Stimulated activated CD8-positive, alpha-beta memory T cell treated with anti-CD3 and anti-CD28 coated beads, Interleukin-4, amount 100 ng/mL, for 1 hour (primary cell): ENCODE measurements at places on chromosomes 7 and 10.

DNA sequence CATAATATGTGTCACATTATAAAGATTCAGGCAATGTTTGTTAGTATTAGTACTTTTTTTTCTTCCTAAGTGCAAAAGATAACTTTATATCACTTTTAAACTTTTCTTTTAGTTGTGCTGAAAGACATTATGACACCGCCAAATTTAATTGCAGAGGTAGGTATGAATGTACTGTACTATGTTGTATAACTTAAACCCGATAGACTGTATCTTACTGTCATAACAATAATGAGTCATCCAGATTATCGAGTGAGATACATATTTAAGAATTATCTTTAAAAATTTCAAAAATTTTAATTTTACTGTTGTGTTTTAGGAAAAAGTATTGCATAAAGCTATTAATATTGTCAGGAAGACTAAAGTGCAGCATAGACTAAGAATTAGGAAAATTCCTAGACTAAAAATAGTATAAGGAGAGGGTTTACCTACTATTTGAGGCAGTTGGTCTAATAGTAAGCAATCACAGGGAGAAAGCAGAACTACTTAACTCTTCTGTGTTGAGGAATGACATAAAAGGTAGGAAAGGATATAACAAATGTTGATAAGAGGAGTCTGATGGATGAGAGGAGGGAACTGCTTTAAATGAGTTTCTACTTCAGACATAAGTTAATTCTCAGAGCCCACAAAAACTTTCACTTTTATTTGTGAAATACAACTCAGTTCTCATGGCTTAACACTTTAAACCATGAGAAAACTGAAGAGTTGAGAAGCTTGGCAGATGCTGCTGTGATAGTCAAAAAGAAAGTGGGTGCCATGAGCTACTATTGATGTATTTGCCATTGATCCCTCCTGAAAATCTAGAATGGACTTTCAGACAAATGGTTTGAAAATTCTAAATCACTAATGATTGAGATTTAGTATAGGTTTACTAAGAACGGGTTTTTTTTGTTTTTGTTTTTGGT, 67.8 kb downstream of the PTEN start:
- DNase-seq, result no peak

DNA sequence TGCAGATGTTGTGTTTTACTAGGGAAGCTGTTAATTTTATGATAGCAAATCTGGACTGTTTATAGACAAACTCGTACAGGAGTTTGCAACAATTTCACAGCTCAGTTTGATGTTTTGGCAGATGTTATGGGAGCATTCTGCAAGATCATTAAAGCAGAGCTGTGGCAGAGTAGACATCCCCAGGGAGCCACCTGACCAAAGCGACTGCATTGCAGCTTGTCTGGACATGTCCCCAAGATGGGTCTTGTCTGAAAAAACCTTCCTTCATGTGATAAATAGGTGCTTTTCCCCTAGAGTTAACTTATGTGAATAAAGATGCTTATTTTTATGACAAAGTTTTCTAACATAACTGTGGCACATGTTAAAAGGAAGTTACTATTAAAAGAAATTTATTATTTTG, 91.2 kb upstream of the GPR141 start:
- no peak for DNase-seq

- DNase-seq, result no peak
Measured at GRCh38 chr7:14381306-14381705, 391.8 kb upstream of the ETV1 start.

- DNase-seq, result no peak
Measured at GRCh38 chr7:23058408-23059096, 44.6 kb upstream of the HYCC1 start.

DNA sequence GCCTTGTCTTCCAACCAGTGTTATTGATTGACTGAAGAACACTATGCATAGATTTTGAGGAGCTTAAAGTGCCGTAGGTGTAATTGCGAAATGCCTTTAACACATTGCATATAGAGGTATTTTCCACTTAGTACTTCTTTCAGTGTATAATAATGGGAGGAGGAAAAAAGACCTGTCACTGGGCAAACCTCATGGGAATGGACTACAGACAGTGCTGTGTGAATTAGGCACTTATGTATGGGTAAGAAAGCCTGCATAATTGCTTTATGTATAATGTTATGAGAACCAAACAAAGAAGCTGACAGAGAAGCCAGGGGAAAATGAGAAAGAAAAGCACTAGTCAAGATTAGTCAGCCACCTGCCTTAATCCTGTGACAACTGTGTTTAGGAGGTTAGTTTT, 12.4 kb upstream of the SCRN1 start:
- DNase-seq, result no peak

GRCh38 chr7:70681469-70682350, 450.2 kb upstream of the GALNT17 start:
- DNase-seq, result no peak

GRCh38 chr10:129258283-129258923, 208.6 kb upstream of the MGMT start:
- DNase-seq, result no peak

GRCh38 chr7:68205826-68206225, 1209.2 kb downstream of the TYW1 start:
- no peak for DNase-seq

DNA sequence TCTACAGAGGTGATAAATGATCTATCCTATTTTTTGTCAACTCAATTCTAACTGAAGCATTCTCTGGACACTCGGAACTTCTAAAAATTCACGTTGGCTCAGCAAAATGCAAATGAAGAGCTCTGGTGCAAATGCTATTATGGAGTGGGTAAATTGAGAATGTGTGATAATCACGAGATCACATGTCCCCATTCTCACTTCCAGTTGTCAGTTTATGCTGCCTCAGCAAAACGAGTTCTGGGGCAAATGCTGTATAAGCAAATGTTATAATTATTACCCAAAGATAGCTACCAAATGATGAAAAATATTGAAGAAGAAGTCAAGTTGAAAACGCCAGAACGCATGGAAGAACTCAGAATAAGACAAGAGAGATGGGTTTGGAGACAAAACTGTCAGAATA, 29.4 kb downstream of the AKR1B1 start:
- no peak for DNase-seq

GRCh38 chr7:76149847-76150691, 51.6 kb upstream of the SRRM3 start:
- no peak for DNase-seq

GRCh38 chr7:70660819-70661191, 471.1 kb upstream of the GALNT17 start:
- no peak for DNase-seq

- DNase-seq, result no peak
Measured at GRCh38 chr10:11073410-11073809, 55.7 kb downstream of the CELF2 start.

GRCh38 chr7:8443576-8444467, 10.4 kb downstream of the NXPH1 start:
- no peak for DNase-seq

GRCh38 chr10:70602665-70603448, at the start of gene PRF1:
Gene PRF1, minus strand, starts transcription at chr10:70602741. Its CDS starts 1,839 bp downstream, at chr10:70600902.
- DNase-seq, result peak; percentile 55

- DNase-seq, result no peak
Measured at GRCh38 chr7:156897673-156898072, 4.7 kb upstream of the LMBR1 start.

GRCh38 chr7:83546586-83546985, 102.4 kb downstream of the SEMA3E start:
- DNase-seq, result no peak

DNA sequence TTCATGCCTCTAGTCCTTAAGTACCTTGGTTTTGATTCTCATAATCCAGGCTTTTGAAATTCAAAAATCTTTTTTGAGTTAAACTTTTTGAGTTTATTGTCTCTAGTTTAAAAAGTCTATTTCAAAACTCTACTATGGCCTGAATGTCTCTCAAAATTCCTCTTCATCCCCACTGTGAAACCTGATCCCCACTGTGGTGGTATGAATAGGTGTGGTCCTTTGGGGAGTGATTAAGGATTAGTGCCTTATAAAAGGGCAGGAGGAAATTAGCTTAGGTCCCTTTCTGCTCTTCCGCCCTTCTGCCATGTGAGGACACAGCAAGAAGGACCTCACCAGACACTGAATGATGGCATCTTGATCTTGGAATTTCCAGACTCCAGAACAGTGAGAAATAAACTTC, 44.1 kb upstream of the JAZF1 start:
- DNase-seq, result no peak

- DNase-seq, result no peak
Measured at GRCh38 chr10:28047061-28047460, 48.2 kb upstream of the ODAD2 start.

DNA sequence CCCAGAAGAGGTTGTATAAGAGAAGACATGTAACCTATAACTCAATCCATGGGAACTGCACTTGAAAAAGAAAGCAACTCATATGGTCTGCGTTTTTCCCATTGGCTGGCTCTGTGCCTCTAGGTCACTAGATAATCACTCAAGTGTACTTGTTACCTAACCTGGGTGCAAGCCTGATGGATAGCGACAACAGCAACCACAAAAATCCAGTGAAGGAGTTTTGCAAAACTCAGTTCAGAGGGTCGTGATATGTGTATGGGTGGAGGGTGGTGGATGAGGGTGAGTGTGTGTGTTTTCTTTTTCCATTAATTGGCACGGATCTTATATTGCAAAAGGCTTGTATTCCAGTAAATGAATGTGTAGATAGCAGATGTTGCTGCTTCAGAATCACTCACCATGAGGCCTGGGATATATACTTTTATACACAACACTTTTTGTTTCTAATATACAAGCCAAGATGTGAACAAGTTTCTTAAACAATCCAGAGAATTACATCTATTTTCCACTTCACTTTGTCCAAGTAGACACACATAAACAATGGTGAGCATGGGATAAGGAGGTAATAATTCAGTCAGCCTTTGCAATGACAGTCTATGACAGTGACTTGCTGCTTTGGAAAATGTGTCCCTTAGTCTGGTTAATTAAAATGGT, 286.9 kb upstream of the DKK1 start:
- DNase-seq, result no peak

DNA sequence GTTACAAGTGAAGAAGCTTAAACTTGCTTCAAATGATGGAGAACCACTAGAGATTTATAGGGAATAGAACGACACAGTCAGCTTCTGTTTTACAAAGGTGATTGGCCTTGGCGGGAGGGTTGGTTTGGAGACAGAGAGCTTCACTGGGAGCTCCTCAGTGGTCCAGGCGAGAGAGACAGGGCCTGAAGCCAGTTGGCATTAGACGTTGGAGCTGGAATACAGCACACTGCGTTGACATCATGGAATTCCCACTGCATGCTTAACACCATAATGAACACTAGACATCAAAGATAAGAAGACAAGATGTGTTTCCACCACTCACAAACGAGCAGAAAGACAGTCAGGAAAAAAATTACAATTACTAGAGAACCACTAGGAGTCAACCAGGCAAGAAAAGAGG, 67.8 kb downstream of the TBXAS1 start:
- DNase-seq, result no peak

- DNase-seq, result no peak
Measured at GRCh38 chr10:66586897-66587679, 338.7 kb upstream of the LRRTM3 start.

GRCh38 chr7:2163600-2164555, 68.9 kb downstream of the MAD1L1 start:
- DNase-seq, result no peak

DNA sequence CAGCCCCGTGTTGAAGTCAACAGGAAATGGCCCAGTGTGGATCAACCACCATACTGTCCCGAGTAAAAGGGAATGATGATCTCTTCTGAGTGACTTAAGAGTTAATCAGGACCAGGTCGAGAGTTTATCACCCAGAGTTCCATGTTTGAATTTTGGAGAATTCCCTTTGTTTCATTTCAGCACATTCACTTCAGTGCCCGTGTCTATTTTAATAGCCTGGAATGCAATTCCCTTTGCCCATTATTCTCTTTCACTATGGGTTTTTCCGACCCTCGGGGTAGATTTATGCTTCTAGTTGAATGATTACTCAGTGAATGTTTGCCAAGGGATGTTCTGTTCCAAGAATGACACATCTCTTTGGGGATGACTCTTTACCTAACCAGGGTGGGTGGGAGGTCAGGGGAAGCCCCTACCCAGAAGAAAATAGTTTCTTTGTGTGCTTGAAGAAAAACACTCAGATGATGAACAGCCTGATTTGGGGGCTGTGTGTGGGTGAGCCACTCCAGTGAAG, 594.9 kb downstream of the INHBA start:
- no peak for DNase-seq

DNA sequence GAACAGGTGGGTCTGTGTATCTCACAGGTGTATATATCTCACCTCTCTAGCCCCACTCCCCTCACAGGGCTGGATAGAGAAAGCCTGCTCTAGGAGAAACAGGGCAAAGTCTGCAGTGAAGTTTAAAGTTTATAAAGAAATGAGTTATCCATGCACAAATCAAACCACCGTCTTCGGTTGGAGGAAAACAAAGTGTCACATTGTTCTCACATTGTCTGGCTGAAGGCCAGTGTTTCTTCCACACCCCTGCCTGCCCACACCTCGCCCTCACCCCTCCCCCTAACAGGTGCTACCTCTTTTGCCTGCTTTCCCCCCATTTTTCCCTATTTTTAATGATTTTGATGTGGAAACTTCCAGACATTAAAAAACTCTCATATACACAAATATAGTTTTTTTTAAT, 25.8 kb downstream of the AQP1 start:
- DNase-seq, result no peak

DNA sequence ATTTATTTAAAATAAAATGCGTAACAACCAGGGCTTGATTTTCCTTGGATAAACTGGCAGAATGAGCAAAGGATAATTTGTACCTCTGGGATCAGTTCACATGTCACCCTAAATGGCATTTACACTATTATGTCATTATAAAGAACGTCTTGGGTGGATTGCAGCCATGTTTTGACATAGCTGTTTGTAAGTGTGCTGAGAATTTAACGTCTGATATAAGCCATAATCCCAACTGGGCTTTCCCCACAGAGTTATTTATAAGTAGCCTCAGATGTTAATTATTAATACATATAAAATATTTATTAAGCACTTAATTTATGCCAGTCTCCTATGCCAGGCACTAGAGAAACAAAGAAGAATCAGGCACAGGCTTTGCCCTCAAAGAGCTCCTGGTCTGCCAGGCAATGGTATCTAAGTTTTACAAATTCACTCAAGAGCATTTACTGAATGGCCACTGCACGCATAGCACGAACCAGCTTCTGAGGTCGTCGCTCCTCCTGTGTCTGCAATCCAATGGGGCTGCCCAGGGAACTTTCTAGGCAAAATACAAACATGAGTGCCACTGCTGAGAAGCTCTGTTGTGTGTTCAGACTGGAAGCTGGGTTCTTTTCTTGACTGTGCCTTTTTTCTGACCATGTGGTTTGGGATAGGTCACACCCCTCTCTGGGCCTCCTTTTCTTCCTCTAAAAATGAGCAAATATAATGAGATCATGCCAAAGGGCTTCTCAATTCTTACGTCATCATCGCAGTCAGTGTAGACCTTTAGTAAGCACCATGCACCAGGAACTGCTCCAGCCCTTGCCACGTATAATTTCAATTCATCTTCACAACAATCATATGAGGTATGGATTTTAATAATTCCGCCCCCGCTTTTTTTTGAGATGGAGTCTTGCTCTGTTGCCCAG, 11.3 kb upstream of the CTBP2 start:
- no peak for DNase-seq
